ENCODE measurements at places on chromosomes 16 and 17.

GRCh38 chr17:2937331-2938003 is 125.9 kb downstream of the OR1D5 start:
- H3K4me3 ChIP-seq, result no peak overlapping the region
- no peaks in the 10 kb centered on the region for H3K27me3 ChIP-seq
- no peaks in the 10 kb centered on the region for H3K36me3 ChIP-seq

GRCh38 chr17:65833214-65833613 is 271.8 kb upstream of the AXIN2 start:
- no peaks in the 10 kb centered on the region for H3K4me1 ChIP-seq
- H3K27ac ChIP-seq, result no peak overlapping the region
- H3K4me3 ChIP-seq, result no peak overlapping the region

DNA sequence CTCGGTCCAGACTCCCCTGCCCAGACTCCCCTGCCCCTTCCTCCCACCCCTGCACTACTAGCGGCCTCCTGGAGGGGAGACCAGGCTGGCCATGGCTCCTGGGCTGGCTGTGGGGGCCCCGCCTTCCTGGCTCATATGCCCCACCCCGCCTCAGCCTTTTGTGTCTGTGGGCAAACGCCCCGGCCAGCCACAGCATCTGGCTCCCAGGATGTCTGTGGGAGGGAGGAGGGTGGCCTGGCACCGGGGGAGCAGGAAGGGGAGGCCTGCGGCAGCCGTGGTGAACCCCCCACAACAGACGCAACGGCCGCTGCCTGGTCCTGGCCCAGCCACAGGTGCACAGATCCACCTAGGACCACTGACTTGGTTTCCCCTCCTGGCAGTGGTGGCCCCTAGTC is 32.9 kb downstream of the BAHCC1 start:
- H3K36me3 ChIP-seq, result no peaks in the 10 kb centered on the region
- peaks cover 4% of the 10 kb centered on the region for H3K4me1 ChIP-seq
- DNase-seq, result peak; percentile 14
- peaks cover 7% of the 10 kb centered on the region for H3K27me3 ChIP-seq

GRCh38 chr16:82750068-82750467 is 123.3 kb downstream of the CDH13 start:
- H3K4me1 ChIP-seq, result no peaks in the 10 kb centered on the region
- no peaks in the 10 kb centered on the region for H3K36me3 ChIP-seq
- H3K27me3 ChIP-seq, result peaks cover 26% of the 10 kb centered on the region
- no peak for DNase-seq
- no peak overlapping the region for H3K4me3 ChIP-seq
- H3K27ac ChIP-seq, result no peak overlapping the region

All from activated T-cell treated with anti-CD3 and anti-CD28 coated beads, Interleukin-2, amount 50 U/mL, for 72 hours (primary cell).